ENCODE measurements at places on chromosomes 7 and 10. TPM values are rescaled to one million over a fixed set of nuclear protein-coding genes. Genes with fewer than 3 reads are reported as not detected.

Gene ACTL6B
- not detected for polyA plus RNA-seq

Gene DYDC2
- 1.5 TPM for polyA plus RNA-seq

Gene SEPTIN7
- polyA plus RNA-seq = 414 TPM

Gene FOXI2
- polyA plus RNA-seq = 2.3 TPM

Gene MMD2
- polyA plus RNA-seq = not detected

Gene HKDC1
- 16.0 TPM for polyA plus RNA-seq

Gene VWA2
- polyA plus RNA-seq = 1.9 TPM

Gene MUC3A
- polyA plus RNA-seq = 0.49 TPM

Gene PCDH15
- polyA plus RNA-seq = 4.5 TPM

Gene GNGT1
- not detected for polyA plus RNA-seq

Gene DGKB
- polyA plus RNA-seq = 2.9 TPM
